ENCODE measurements at places on chromosomes 2 and 18.

DNA sequence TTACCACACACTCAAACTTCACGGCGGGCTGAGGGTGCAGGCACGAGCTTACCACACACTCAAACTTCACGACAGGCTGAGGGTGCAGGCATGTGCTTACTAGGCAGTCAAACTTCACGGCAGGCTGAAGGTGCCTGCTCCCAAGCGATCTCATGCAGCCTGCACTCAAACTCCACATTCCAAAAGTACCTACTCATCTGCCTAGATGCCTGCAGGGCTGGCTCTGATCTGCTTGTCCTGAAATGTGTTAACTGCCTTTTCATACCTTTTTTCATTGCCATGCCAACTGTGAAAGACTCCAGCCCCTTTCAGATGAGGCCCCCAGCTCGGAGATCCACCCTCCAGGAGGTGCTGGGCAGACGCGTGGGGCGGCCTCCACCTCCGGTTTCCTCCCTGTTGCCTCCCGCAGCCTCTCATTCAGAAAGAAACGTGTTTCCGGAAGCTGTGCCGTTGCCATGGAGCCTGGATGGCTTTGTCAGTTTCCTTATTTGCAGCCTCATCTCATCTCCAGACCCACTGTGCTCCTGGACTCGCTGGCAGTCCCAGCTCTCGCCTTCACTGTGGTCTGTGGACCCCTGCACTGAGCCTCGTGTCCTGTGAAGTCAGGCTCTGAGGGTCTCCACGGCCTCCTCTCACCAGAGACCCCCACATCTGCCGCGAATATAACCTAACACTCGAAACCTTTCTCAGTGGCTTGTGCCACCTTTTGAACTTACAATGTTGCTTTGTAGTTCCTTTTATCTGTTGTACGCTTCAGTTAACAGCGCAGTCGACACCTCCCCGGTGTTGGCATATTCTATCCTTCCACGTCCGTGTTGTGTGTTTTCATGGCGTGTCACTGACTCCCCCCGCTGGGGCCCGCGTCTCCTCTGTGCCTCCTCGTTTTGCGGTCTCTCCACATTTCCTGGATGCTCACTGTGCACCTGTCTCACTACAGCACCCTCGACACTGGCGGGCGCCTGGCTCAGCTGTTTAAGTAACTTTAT is 106.1 kb upstream of the ALKAL2 start:
- DNase-seq = no peak

- DNase-seq = peak; percentile 13
Observed at GRCh38 chr2:30512243-30512886, 65.3 kb downstream of the LCLAT1 start.

GRCh38 chr2:229169751-229170150 is 101.3 kb downstream of the PID1 start:
- no peak for DNase-seq

DNA sequence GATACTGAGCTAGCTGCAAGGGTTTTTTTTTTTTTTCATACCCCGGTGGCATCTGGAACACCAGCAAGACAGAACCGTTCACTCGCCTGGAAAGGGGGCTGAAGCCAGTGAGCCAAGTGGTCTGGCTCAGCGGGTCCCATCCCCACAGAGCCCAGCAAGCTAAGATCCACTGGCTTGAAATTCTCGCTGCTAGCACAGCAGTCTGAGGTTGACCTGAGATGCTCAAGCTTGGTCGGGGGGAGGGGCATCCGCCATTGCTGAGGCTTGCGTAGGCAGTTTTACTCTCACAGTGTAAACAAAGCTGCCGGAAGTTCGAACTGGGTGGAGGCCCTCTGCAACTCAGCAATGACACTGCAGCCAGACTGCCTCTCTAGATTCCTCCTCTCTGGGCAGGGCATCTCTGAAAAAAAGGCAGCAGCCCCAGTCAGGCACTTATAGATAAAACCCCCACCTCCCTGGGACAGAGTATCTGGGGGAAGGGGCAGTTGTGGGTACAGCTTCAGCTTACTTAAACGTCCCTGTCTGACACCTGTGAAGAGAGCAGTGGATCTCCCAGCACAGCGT is 5.1 kb upstream of the MIB1 start:
- no peak for DNase-seq

DNA sequence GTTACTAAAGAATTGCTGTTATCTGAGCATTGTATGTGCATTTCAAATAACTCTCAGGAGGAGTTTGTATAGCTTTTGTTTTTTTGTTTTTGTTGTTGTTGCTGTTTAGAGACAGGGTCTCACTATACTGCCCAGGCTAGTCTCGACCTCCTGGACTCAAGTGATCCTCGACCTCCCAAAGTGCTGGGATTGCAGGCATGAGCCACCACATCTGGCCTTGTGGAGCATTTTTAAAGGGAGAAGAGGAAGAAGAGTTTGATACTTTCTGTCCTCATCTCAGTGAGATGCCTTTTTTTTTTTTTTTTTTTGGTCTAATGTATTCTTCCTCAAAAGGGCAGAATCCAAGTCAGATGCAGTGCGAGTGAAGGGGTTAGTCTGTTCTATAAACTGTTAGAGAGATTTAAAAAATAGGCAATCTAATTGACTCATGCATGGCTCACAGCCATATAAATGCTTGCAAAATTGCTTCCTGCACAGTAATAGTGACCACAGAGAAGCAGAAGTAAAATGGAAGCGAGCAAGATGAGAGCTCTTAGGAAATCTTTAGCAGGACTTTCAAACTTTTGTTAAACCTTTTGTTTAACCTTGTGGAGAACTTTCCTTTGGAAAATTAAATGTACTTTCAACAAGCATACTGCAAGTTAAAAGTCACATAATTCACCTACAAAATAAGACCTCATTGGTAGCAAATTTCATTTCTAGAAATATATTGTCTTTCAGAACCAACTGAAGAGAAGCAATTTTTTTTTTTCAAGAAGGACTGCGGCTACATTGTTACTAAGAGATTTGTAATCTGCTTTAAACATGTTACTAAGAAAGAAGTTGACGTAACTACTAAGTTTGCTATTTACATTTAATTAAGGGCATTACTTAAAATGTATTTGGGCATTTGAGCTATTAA is 52.3 kb upstream of the ROCK1 start:
- DNase-seq = peak; percentile 95

DNA sequence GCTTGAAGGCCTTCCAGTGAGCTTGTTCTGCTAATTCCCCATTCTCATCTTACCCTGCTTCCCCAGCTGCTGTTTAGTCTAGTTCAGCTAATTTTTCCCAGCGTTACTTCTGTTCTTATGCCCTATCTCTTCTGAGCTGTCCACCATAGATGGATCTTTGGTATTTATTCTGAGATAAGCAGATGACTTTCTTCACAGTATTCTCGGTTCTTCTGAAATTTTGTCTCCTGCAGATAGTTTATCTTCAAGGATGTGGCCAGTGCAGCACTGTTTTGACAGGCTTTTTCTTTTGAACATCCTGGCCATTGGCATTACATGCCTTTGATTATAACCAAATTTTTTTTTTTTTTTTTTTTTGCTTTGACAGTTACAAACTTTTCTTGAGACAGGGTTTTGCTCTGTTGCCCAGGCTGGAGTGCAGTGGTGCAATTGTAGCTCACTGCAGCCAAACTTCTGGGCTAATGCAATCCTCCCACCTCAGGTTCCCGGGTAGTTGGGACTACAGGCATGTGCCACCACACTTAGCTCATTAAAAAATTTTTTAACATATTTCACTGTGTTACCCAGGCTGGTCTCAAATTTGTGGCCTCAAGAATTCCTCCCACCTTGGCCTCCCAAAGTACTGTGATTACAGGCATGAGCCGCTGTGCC is 134.2 kb downstream of the WDSUB1 start:
- no peak for DNase-seq

DNA sequence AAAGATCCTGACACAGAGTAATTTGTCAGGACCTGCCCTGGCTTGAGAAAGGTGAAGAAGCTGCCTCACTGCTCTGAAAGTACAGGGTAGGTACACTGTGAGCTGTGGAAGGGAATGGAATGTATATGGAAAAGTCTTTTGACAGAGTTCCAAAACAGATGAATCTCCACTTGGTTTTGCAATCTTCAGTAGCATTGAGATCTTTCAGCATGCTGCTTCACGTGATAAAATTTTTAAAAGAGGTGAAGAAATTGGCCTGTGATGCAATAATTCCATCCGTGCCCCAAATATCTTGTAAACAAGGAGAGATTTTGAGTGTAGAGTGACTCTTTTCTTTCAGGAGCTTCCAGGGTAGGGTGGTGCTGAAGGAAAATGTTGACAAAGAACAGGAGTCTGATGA is 123.1 kb downstream of the OSR1 start:
- DNase-seq = no peak

DNA sequence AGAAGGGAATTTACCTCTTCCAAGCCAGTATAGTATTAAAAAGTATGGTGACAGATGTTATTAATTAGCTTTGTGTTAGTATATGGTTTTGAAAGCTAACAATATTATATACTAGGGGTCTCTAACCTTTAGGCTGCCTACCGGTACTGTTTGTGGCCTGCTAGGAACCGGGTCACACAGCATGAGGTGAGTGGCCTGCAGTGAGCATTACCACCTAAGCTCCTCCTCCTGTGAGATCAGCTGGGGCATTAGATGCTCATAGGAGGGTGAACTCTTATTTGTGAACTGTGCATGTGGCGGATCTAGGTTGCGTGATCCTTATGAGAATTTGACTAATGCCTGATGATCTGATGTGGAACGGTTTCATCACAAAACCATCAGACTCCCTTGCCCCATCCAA is 583.4 kb upstream of the CDH2 start:
- no peak for DNase-seq

GRCh38 chr2:72533765-72534164 is 292.1 kb downstream of the EXOC6B start:
- no peak for DNase-seq

DNA sequence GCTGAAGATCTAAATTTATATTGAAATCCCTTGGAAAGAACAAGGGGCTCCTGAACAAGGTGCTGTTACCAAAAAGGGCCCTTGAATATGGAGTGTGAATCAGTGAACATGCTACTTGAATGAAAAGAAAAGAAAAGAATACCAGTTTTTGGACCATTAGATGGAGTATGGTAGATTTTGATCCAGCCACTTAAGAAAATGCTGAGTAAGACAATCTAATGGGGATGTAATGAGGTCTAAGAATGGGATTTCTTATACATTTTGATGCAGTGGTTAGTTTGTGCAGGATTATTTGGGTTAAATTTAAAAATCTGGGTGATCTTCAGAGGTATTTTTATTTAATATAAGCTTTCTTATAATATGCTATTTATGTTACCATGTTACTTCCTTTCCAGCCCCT is 2003.0 kb upstream of the LRRTM1 start:
- no peak for DNase-seq

All from inflammatory macrophage treated with lipopolysaccharide for 1 hour (primary cell).